Ureter (tissue), 1 donor: ENCODE measurements at places on chromosomes 6 and 20. TPM values are rescaled to one million over a fixed set of nuclear protein-coding genes. Genes with fewer than 3 reads are reported as not detected.

Gene OR2J3
- total RNA-seq: not detected

Gene NFKBIE
- 8.0 TPM for total RNA-seq

Gene BPIFB2
- total RNA-seq: not detected

- no peak for DNase-seq
Observed at GRCh38 chr20:18712882-18713281, 100.7 kb upstream of the SCP2D1 start.

- DNase-seq: no peak
Observed at GRCh38 chr6:22325481-22325880, 28.6 kb upstream of the PRL start.

DNA sequence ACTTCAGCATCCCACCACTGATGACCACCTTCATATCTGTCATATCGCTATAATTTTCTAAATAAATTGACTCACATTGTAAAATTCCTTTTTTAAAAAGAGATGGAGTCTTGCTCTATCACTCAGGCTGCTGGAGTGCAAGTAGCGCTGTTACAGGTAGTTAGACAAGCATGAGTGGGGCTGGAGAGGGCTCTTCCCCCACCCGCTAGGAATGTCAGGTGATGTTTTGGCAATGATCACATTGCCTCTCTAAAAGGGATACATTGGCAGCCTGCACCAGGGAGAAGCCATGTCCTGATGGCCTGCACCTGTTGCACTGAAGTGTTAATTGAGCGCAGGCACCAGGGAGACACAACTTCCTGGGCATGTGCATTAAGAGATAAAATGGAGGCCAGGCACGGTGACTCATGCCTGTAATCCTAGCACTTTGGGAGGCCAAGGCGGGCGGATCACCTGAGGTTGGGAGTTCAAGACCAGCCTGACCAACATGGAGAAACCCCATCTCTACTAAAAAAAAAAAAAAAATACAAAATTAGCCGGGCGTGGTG is 16.9 kb upstream of the SLC22A16 start:
- no peak for DNase-seq

DNA sequence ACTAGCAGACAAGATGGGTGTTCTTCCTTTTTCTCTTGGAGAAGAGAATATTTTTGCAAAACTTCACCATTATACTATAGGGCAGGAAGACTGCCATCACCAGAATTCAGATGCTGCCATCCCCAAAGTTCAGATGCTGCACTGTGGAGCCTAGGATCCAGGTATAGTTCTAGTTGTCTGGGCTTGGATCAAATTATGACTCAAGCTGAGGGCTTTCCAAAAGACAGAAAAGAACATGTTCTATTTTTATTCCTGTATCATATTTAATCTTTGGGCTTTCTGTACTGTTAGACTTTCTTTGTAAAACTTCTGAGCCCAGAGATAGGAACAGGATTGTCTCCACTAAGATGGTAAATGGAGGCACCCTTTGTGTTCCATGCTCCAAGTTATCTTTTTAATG is 22.0 kb downstream of the FAM83B start:
- no peak for DNase-seq

DNA sequence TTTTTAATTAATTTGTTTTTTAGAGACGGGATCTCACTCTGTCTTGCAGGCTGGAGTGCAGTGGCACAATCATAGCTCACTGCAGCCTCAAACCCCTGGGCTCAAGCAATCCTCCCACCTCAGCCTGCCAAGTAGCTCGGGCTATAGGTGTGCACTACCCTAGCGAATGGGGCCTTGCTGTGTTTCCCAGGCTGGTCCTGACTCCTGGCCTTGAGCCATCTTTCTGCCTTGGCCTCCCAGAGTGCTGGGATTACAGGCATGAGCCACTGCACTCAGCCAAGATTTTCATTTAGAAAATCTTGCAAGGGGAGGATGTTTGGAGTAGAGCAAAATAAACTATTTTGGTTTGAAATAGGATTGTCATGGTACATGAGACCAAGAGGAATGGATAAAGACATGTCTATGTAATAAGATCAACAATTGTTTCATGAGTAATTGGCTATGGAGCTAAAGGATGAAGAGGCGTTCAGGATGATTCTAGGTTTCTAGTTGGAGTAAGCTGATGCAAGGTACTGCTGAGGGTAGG is 237.8 kb downstream of the UST start:
- DNase-seq: no peak

DNA sequence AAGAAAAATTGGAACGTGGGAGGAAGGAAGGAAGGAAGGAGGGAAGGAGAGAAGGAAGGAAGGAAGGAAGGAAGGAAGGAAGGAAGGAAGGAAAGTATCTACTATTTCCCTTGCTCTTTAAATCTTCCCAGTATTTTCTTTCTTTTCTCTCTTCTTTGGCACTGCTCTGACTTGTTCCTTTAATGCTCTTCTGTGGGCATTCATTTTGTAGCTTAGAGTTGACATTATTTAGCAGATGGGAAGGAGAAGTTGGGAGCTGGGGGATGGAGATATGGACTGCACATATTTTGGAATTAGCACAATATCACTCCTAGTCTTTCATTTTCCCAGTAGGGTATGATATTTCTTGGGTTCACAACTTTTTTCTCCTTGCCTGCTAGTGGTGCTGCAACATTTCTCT is 152.2 kb downstream of the TFAP2B start:
- no peak for DNase-seq

- no peak for DNase-seq
Observed at GRCh38 chr6:45699663-45700062, 316.0 kb downstream of the CLIC5 start.

DNA sequence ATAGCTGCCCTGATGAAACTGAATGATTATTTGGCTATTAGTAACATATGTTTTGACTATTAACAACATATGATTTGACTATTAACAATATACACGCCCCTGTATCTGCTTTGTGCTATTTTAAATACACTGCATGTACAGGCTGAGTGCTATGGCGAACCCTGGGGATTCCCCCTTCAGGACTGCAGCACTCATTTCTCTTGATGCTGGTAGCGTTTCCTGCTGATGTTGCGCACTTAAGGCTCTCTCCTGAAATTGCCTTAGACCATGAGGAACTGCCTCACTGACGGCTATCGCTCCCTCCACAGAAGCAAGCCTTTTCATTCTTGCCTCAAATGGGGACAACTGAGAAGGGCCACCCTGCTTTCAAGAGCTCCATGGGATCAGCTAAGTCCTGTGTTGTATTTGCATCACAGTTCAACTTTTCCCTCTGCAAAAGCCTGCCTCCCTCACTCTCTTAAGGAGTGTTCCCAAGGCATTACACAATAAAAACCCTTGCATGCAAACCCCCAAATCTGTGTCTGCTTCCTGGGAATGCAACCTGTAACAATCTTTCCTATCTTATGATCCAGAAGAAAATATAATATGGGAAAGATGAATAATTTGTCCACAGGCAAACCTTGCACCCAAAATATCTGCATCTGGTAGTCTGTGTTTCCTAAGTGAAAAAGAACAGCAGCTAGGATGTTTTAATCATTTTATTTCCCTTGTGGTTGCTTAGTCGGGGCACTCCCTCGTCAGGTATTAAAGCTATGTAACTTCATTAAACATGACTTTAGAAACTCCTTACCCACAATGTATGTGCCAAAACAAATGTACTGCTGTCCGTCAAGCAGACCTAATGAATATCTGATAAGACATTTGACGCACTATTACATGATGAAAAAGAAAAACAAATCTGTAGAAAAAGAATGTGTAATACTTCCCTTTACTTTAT is 456.4 kb downstream of the COL12A1 start:
- DNase-seq: no peak
